ENCODE measurements at places on chromosomes 12 and 14.
A peak's percentile ranks its signal among the peaks of the same experiment; 100 is the strongest.

GRCh38 chr14:89011355-89012281, 187.2 kb downstream of the TTC8 start:
- no peak for DNase-seq

- no peak for DNase-seq
Observed at GRCh38 chr14:103679351-103679750, 35.9 kb downstream of the XRCC3 start.

DNA sequence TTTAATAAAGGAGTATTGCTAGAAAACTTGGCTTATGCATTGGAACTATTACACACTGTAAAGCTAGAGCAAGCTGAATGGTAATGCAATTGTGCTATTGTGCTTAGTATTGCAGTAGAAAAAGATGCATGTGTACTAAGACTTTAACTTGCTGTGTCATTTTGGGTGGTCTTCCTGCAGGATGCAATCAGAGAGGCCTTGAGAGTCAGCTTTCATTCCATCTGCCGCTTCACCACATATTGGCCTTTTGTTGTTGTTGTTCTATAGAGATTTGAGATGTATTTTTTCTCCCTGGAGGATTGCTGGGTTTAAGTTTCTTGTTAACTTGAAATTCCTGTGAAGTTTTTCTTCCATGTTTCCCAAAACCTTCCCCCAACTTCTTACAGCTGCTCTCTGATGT, 449.7 kb downstream of the TMTC2 start:
- no peak for DNase-seq

GRCh38 chr12:109737631-109738030, 24.0 kb downstream of the FAM222A start:
- peak; percentile 12 for DNase-seq

DNA sequence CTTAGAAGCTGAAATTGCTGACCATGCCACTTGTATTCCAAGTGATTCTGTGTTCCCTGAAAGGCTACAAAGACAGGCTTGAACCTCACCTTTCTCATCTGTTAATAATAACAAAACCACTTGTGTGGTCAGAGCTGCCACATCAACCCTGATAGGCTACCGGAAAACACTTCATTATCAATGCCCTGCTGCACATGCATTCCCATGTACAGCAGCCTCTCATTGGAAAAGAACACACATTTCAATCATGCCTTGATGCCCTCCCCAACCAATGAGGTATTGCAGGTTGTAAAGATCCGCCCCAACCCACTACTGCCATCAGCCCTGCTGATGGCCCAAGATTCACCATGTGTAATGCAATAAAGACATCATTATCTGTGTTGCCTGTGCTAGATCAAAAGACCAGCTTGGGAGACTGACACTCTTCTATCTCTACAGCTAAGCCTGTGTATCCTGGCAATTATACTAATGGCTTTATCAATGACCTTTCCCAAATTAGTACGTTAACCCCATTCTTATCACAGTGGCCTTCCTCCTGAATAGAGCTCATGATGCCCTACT, 2.8 kb downstream of the GPR19 start:
- DNase-seq, result no peak

DNA sequence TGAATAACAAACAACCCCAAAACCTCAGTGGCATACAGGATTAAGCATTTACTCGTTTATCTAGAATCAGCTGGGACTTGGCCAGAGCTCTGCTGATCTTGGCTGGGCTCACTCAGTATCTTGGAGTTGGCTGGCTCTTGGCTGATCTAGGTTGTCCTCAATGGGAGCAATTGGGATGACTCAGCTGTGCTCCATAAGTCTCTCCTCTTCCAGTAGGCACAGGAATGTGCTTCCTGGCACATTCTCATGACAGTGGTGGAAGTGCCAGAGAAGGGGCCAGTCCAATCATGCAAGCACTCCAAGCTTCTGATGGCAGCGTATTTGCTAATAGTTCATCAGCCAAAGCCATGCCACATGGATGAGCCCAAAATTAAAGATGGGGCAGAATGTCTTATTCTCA, 41.7 kb upstream of the ANO4 start:
- DNase-seq, result no peak

DNA sequence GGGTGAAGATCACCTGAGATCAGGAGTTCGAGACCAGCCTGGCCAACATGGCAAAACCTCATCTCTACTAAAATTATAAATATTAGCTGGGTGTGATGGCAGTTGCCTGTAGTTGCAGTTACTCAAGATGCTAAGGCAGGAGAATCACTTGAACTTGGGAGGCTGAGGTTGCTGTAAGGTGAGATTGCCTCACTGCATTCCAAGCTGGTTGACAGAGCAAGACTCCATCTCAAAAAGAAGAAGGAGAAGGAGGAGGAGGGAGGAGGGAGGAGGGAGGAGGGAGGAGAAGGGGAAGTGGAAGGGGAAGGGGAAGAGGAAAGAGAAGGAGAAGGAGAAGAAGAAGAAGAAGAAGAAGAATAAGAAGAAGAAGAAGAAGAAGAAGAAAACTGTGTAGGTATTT, 17.0 kb downstream of the RNASE10 start:
- DNase-seq, result no peak

DNA sequence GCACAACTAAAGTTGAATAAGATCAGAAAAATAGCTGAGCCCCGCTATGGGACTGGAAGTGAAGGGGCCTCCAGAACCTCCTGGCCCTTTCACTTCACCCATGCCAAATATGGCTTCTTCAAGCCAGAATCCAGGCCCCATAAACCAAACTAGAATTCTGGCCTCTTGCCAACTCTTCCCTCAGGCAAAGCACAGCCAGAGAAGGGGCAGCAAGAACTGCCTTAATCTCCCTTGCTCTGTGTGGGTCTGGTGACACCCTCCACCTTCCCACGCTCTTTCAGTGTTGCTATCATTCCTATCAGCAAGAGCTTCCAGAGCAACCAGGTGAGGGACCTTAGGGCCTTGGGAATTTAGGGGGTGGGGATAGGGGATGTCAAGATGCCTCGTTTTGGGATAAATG, 3.1 kb upstream of the PNMA1 start:
- no peak for DNase-seq

DNA sequence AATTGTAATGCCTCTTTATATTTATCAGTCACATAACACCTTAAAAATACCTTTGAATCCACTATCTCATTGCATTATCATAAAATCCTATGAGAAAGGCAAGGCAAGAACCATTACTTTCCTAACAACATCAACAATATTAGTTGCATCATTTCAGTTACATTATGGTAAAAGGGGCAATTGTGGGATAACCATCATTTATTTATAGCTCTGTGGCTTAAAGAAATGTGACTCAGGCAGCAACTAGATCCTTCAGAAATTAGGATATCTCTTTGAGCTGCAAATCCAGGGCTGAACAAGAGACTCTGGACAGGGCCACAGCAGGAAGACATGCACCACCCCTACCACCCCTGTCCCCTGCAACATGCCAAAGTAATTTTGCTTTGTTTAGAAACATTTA, 36.4 kb downstream of the EPS8 start:
- DNase-seq, result no peak

DNA sequence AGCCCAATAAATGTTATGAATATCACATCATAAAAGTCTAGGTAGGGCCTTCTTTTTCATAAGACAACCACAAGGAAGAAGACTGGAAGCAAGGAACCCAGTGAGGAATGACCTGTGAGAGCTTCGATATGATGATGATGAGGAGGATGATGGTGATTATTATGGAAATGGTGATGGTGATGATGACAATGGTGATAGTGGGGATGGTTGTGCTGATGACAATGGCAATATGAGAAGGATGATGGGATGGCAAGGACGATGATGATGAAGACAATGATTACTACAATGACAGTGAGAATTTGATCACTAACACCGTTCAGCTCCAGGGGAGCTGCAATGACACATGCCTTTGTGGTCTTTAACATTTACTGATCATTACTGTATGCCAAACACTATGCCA, 7.7 kb upstream of the CKAP4 start:
- DNase-seq, result no peak

DNA sequence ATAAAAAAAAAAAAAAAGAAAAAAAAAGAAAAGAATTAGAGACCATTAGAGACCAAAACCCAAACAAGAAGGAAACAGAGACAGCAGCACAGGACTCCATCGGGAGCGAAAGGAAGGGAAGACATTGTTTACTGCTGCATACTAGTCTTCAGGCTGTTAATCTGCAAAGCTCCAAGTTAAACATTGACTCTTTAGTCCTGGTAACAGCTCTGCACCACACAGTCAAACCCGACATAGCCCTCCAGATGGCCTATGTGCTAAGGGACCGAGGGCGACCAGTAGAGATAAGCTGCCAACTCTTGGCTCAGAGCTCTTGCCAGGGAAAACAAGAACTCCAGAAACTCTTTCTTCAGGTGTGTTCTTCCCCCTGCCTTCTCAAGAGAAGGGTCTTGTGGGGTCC, 7.8 kb downstream of the P2RX4 start:
- DNase-seq, result no peak

GRCh38 chr14:60266021-60266937, 17.3 kb downstream of the PPM1A start:
- DNase-seq, result no peak

GRCh38 chr14:102859911-102860310, 62.6 kb upstream of the AMN start:
- DNase-seq, result no peak

- DNase-seq, result no peak
Observed at GRCh38 chr12:25364529-25365339, 114.0 kb upstream of the KRAS start.

DNA sequence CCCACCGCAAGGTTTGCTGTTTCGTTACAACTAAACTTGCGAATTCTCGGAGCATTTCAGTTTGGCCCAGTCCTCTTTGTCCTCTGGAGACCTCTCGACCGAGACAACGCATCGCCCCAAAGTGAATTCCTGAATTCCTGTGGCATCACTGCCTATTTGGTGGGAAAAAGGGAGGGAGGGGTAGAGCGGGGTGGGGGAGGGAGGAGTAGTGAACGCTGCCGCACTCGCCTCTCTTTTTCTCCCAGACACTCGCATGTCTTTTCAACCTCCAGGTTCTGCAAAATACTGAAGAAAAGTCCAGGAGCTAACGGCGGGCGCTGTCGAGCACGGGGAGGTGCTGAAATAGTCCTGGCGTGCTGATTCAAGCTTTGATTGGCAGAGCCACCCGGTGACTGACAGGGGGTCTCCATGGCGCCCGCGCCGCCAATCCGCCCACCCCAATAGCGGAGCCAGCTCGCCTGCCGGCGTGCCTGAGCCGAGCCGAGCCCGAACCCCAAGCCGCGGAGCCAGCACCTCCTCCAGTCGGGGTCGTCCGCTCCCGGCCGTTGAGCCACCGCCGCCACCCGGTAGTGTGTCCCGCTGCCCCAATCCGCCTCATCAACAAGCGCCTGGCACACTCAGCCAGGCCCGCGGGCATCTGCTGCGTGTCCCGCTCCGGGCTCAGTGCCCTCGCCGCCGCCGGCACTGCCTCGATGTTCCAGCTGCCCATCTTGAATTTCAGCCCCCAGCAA, at the start of gene SIX6:
TSS of gene SIX6 (plus strand) at position 440 of the 731 bp plus-strand sequence. CDS start at position 693, 253 bp downstream.
- peak; percentile 66 for DNase-seq

- DNase-seq, result no peak
Observed at GRCh38 chr12:118553856-118554504, 177.6 kb downstream of the SUDS3 start.

GRCh38 chr12:78599366-78599765, 265.2 kb upstream of the SYT1 start:
- DNase-seq, result no peak

DNA sequence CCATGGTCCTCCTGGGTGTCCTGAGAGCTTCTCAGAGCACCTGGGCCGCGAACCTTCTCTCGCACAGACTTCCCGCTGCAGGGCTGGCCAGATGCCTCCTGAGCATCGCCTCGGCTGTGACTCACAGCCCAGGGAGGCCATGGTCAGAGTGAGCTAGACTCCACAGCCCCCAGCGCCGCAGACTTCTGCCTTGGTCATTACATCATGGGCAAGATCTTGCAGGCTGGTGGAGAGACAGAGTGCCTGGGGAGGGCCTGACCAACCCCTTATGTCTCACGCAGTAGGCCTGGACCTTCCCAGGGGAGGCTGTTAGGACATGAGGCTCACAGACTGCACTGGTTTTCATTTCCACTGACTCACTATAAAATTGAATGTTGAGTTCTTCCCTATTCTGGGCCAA, 41.8 kb downstream of the SMOC1 start:
- DNase-seq, result no peak

GRCh38 chr12:23533265-23533664, 416.2 kb downstream of the SOX5 start:
- no peak for DNase-seq

- DNase-seq, result no peak
Observed at GRCh38 chr12:83793616-83794015, 1106.9 kb downstream of the TMTC2 start.

DNA sequence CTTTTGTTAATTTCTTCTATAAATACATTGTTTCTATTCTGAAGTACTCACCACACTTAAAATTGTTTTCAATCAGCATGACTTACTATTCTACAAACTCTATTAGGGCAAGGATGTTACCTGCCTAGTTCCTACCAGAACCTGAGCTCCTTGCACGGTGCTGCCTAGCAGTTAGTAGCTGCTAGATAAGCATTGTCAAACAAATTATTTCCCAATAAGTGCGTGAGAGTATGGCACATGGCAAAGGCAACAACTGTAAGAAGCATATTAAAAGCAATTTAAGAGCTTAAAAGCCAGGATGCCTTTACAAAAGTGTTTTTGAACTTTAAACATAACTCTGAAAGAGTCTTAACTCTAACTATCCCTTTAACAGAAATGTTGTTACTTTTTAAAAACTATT, 8.2 kb upstream of the LYZ start:
- no peak for DNase-seq

- DNase-seq, result no peak
Observed at GRCh38 chr14:95110178-95110577, 47.2 kb downstream of the DICER1 start.

DNA sequence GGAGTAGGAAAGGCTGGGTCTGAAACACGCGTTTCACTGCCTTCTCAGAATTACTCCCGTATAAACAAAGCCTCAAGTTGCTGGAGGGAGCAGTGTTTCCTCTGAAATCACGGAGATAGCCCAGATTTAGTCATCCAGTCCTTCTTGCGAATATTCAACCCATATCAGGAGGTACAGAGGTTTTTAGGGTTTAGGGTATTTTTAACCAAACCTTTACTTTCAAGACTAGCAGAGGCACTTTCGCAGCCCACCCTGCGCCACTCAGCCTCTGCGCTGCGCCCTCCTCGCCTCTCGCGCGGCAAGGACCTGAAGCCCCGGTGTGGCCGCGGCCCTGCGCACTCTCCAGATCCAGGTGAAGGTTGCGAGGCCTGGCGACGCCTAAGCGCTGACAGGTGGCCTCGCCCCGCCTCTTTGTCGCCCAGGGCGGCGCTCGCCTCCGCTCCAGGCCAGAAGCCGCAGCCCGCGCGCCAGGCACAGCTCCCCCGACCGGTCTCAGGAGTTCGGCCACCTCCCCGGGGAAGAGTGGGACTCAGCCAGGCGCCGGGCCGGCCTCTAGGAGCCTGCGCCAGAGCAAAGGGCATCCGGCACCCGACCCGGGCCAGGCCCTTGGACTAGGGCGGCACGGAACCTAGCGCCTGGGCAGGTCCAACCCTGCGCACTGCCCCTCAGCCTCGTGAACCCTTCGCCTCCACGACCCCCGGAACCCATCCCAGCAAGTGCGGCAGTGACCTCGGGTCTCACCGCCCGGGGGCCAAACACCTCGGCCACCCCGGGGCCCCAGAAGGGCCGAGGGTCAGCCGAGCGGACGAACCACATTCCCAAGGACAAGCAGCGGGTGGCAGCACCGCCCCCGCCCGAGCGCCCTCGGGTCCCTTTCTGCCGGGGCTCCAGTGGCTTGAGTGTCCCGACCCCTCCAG, 1.8 kb upstream of the SAMD4A start:
- peak; percentile 80 for DNase-seq

All from RWPE2 (cell line).